ENCODE measurements at places on chromosomes 6 and 20.

GRCh38 chr6:150537491-150537890 is 62.2 kb upstream of the PLEKHG1 start:
- DNase-seq: no peak

DNA sequence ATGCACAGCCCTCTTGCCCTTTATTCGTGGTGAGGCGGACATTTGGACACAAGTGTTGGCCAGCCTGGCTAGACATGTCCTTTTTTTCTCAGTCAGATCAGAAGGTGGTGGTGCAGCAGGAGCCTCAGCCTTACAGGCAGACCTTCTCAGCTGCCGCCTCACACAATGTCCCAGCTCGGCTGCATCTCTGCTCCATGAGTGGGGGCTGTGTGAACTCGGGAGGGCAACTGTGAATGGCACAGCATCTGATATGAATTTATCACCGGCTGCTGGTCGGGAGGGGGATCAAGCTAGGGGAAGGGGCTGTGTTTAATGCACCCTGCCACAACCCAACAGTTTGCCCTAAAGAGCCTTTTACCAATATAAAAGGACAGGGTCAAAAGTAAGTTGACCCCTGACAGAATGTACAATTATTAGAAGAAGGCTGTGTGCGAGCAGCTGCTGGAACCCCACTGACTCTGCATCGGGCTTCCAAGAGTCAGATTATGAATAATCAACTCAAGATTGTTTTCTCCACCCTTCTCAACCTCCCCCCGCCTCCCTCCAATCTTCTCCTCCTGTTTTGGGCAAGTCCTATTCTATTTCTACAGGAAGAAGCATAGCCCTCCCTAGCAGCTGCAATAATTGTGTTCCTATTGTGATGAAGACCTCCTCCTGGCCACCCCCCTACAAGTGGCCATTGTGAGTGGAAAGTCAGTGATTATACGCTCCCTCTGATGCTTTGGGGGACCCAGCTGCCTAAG is 245.2 kb downstream of the PKHD1 start:
- no peak for DNase-seq

DNA sequence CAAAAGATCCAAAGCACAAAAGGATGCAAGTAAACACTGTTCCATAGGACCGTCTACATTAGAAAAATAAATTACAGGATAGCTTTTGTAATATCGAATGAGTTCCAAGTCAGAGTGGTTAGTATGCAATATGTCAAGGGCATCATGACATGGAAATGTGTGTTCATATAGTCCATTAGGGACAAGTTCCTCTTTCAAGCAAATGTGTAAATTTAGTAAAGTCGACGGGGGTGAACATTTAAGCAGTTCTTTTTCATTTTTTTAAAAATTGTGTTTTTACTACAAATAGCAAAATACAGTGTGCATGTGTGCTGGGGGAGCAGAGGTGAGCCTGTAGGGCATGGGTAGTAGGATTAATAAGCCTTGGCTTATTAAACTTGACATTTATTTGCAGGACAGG is 359.0 kb downstream of the ESR1 start:
- no peak for DNase-seq

GRCh38 chr6:144785056-144785455 is 499.9 kb downstream of the UTRN start:
- no peak for DNase-seq

DNA sequence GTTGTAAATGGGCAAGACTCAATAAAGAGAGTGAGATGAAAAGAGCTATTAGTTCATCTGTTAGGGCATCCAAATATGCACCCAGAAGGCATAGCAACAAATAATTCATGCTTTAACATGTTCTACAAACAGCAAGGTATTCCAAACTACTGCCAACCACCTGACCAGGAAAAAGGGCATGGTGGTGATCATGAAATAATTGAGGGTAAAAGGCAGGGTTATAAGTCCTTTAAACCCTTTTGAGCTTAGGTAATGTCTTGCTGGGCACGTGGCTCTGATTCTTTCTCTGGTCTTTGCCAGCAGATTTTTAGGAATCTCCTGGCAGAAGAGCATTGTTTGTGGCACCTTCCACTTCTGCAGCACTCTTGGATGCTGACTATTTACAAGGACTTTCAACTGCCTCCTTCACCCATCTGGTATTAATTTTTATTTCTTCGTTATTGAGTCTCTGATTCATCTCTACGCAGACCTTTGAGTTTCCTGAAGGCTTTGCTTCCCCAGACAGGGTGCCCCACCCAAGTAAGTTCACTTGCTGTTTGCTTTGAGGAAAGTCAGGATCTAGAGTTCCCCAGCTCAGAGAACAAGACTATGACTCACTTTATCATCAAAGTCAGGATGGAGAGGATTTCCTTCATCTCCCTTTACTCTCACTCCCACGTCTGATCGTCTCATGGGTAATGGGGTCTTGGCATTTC is 83.4 kb upstream of the NEDD9 start:
- DNase-seq: no peak

- no peak for DNase-seq
These were observed 381.1 kb upstream of the ZFP64 start for GRCh38 chr20:52572687-52573086.

DNA sequence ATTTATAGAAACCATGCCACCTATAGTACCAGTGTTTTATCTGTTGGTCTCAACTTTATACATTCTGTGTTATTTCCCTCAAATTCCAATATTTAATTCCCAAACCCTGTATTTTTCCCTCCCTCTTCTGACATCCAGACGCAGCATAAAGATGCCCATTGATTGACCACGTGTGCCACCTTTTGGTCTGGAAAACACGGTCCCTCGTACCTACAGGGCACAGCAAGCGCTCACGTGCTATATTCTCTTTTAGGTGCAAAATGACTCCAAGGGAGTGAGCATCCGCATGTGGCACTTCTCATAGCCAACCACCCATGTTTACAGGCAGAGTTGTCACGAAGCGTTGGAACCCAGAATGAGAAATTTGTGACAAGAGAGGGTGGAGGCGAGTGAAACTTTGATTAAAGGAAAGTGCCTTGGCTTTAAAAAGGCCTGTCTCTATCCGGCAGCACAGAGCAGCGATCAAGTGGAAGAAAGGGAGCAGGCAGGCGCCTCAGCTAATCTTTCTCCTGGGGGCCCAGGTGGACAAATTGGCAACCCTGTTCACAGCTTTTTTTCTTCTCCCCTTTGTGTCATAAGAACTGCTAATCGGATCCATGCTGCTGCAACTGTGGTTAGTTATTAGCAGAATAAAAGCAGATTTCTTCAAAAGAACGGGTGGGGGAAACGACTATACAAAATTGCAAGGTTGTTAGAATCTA is 225.9 kb downstream of the TMEM242 start:
- no peak for DNase-seq

GRCh38 chr6:150606168-150606591 is 6.5 kb downstream of the PLEKHG1 start:
- no peak for DNase-seq

- no peak for DNase-seq
These were observed 635.3 kb upstream of the FLRT3 start for GRCh38 chr20:14972690-14973089.

DNA sequence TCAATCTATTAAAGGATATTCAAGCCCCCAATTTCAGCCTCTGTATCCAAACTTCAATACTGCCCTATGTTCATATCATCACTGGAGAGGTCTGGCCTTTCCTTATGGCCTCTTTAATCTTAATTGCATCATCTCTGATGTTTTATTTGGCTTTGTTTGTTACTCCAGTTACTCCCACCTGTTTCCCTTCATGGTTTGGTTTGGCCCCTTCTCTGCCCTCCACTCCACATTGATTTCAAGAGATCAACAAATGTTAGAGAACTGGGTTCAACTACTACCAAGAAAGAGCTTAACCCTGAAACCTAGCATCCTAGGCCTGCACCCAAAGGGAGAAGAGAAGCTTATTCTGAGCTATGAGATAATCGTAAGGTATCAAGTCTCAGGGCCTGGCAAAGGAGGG is 221.6 kb downstream of the LAMA2 start:
- DNase-seq: no peak

DNA sequence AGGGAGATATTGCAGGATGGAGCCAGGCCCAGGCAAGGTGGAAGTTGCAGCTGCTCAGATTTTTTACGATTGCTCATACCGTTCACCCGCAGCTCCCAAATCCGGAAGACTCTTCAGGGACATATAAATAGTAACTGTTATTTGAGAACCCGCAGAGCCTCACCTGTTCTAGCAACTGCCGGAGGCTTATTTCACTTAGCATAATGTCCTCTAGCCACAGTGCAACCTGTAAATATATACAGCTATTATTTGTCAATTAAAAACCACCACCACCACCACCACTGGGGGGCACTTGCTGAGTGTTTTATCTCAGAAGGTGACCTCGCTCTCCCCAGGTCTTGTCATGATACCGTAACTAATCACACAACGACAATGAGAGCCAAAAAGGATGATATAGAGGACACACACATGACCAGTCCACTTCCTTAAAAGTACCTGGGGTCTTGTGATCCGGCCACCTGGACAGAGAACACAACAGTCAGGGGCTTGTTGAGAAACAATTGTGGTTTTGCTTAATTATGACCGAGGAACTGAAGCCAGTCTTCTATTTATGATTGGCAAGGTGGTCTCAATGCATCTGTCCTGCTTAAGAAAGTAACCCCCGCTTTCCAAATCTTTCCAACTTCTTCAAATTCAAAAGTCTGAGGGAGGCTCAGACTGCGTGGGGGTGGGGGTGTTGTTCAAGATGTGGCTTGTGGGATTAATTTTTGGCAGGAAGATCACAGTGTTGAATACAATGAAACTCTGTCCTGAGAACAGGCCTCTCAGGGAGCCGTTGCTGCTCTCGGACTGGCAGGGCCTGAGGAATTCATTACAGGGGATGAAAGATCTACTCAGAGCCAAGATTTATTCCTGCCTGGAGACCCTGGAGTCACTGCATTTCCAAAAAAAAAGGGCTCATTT is 107.7 kb upstream of the PRND start:
- peak; percentile 69 for DNase-seq

GRCh38 chr20:50043573-50044352 is 61.0 kb downstream of the SNAI1 start:
- DNase-seq: no peak

DNA sequence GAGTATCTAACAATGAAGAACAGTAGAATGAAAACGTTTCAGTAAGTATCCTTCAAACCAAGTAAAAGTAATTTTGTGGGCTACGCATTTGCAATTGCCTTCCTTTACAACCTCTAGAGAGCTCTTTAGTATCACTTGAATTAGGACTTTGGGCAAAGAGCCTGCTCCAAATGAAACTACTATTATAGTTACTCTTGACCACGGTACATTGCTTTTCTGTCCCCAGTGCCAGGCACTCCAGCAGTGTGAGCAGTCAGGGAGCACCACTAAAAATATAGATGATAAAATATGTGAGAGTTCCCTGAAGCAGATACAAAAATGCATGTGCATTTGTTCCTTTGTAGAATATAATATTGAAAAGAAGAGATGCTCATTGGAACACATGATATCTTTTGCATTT is 450.1 kb upstream of the MANEA start:
- DNase-seq: no peak

DNA sequence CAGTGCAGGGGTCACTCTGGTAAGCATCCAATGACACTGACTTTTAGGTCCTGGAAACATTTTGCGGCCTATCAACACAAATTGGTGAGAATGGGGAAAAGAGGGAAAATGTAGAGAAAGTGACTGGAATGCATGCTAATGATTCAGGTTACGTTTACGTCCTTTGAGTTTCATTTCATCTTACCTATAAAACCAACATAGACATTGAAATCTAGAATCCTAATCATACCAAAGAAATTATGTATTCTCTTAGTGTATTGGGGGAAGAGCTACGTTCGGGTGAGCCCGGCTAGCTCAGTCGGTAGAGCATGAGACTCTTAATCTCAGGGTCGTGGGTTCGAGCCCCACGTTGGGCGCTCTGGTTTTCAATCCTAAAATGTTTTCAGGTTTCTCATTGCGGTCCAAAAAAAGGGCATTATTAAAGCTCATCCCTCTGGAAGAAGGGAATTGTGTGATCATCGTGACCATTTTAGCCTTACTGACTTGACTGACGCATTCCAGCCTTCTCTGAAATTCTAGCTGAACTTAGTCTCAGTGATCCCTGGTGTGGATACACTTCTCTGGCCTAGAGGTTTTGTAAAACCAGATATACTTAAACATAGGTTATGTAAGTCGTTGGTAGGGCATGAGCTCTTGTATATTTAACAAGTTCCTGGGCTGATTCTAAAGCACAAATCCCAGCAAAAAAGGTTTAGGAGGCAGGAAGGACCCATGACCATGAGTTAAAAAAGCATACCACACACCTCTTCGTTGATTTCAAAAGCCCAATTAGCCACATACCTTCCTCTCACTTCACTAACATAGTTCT is 18.3 kb downstream of the HMGN4 start:
- DNase-seq: peak; percentile 40

GRCh38 chr6:128124713-128125112 is 223.9 kb upstream of the THEMIS start:
- no peak for DNase-seq

- no peak for DNase-seq
These were observed 132.1 kb downstream of the MRPL14 start for GRCh38 chr6:43995137-43995536.

DNA sequence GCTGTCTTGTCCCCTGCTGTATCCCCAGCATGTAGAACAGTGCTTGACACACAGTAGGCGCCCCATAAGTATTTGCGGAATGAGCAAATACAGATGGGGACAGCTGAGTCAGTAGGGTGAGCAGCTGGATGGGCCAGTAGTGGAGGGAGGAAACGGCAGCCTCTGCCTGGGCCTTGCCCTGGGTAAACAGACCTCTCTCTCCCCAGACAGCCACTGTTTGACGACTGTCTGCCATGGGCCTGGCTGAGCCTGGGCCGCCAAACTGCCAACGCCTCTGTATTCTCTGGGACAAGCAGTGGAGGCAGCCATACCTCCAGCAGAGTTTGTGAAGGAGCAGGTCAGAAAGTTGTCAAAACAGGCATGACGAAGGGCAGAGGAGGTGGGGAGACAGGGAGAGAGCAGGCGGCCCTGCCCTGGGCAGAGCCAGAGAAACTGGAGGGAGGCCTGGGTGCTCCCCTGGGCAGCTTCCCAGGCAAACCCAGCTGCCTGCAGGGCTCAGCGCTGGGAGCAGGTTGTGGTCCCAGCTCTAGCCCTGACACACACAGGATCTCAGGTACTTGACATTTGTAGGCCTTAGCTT is 15.2 kb downstream of the HNF4A start:
- DNase-seq: no peak

GRCh38 chr6:15690510-15690909 is 27.7 kb upstream of the DTNBP1 start:
- DNase-seq: no peak

GRCh38 chr6:46221222-46221793 is 50.5 kb upstream of the ENPP5 start:
- DNase-seq: no peak

GRCh38 chr6:157454762-157455714 is 74.0 kb downstream of the ZDHHC14 start:
- no peak for DNase-seq

- DNase-seq: no peak
These were observed 75.4 kb upstream of the KCNG1 start for GRCh38 chr20:51098284-51098810.

Measured in T-cell (primary cell).